ENCODE measurements at places on chromosomes 13 and 19.

GRCh38 chr13:27679396-27679795 lies 57.7 kb downstream of the POLR1D start:
- no peak for DNase-seq

DNA sequence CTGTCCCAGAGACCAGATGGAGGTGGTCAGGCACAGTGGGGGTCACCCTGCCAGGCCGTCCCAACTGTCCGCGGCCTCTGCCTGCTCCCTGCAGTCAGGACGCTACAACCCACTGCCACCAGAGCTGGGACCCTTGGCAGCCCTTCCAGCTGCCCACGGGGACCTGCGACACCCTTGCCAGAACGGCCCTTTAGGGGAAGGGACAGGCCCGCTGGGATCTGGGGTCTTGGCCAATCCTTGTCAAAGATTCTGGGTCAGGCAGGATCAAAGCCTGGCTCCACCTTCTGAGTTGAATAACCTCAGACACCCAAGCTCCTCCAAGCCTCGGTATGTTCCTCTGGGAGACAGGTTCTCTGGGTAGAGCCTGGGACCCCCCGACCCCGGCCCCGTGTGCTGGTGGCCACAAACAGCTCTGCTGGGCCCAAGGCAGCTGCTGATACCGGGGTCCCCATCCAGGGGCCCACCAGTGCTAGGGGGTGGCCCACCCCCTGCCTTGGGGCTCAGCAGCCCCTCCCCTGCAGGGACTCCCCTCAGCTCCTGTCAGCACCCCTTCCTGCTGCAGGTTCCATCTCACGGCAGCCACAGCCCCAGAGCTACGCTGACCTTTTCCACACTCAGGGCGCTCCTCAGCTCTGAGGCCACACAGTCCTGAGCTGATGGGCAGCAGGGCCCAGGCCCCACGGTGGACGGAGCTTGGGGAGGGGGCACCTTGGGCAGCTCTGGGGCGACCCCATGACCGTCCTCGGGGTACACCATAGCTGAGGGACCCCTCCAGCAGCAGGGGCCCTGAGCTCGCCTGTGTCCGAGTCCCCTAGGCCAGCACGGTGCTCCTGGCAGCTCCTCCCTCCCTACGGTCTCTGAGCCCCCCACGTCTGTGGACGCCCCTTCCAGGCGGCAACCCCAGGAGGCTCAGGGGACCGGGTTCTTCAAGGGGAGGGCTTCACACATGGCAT lies 18.4 kb downstream of the SBNO2 start:
- no peak for DNase-seq

DNA sequence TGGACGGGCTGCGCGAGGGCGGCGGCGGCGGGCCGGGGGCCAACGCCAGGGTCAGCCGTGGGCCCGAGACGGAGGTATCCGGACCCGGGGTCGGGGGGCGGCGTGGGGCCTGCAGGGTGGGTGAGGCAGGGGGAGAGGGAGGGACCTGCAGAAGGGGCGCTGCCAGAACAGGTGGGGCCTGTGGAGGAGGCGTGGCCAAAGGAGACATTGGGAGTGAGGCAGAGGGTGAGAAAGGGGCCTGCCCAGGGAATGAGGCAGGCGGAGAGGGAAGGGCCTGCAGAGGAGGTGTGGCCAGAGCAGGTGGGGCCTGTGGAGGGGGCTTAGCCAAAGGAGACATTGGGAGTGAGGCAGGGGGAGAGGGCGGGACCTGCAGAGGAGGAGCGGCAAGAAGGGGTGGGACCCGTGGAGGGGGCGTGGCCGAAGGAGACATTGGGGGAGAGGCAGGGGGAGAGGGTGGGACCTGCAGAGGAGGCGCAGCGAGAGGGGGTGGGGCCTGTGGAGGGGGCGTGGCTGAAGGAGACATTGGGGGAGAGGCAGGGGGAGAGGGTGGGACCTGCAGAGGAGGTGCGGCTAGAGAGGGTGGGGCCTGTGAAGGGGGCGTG lies 4.2 kb downstream of the PRR36 start:
- DNase-seq = no peak

DNA sequence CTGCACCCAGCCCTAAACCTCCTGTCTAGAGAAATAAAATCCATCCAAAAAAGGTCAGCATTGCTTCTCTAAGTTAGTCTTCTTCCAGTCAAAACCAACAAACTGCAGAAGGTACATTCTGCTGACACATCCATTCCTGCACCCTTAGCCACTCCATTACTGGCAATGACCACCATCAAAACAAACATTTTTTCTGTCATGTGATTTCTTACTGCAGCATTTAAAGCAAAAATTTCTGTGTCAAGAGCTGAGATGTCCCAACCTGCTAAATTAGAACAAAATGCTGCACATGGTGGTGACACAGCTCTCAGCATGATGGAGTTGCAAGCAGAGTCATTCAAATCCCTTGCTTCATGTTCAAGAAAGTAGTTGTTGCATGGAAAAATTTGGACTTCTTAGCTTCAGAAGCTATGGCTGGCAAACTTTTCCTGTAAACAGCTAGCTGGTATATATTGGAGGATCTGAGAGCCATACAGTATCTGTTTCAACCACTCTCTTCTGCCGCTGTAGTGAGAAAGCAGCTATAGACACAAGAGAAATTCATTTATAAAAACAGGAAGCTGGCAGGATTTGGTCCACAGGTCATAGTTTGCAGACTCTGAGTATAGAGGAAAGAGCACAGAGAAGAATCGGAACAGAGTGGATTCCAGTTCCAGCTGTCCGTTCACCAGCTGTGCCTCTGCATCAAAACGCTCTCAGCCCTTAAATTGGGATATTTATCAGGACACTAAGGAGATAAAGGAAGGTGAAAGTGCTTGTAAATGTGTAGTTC lies 17.4 kb downstream of the RUBCNL start:
- no peak for DNase-seq

GRCh38 chr19:17996826-17997316 lies 11.1 kb upstream of the ARRDC2 start:
- peak; percentile 71 for DNase-seq

GRCh38 chr13:20185366-20186056 lies 7.2 kb downstream of the GJB2 start:
- DNase-seq = no peak

GRCh38 chr13:43128504-43128961 lies 105.1 kb downstream of the DNAJC15 start:
- no peak for DNase-seq

GRCh38 chr13:77969299-77969698 lies 50.7 kb upstream of the EDNRB start:
- DNase-seq = no peak

- DNase-seq = no peak
Observed at GRCh38 chr19:29634002-29634401, 27.9 kb downstream of the POP4 start.

GRCh38 chr19:4510435-4511255 lies 7.6 kb downstream of the PLIN4 start:
- no peak for DNase-seq

- no peak for DNase-seq
Observed at GRCh38 chr13:90299238-90299637, 1048.2 kb upstream of the MIR17HG start.

- no peak for DNase-seq
Observed at GRCh38 chr19:53308339-53308811, 25.2 kb upstream of the ZNF845 start.

DNA sequence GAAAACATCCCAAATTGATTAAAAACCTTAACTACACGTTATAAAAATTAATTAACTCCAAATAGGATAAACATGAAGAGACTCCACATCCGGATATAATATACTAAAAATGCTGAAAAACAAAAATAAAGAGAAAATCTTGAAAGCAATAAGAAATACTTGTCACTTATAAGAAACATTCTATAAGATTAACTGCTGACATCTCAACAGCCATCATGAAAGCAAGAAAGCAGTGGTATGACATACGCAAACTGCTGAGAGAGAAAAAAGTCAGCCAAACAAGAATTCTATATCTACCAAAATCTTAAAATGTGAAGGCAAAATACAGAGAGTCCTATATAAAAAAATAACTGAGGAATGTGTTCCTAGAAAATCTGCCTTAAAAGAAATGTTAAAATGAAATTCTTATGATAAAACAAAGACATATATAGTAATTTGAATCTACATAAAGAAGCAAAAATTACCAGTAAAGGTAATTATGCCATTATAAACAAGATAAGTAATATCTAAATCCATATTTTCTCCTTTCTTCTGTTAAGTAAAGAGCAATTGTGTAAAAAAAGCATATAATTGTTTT lies 1851.1 kb downstream of the PCDH9 start:
- DNase-seq = no peak

GRCh38 chr13:48769107-48769704 lies 115.5 kb downstream of the CYSLTR2 start:
- DNase-seq = peak; percentile 94

DNA sequence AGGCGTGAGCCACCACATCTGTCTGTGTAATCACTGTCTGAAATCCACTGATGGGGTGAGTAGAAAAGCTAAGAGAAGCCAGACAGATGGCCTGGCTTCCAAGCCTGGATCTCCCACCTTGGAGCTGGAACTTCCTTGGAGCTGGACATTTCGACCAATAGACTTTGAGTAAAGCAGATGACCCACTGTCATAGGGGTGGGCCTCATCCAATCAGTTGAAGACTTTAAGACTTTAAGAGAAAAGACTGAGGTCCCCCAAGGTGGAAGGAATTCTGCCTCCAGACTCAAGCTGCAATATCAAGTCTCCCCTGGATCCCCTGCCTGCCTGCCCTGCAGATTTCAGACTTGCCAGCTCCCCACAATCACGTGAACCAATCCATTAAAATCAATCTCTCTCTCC lies 20.7 kb downstream of the VSTM1 start:
- no peak for DNase-seq

- DNase-seq = no peak
Observed at GRCh38 chr19:49920624-49921363, 8.2 kb upstream of the ATF5 start.

DNA sequence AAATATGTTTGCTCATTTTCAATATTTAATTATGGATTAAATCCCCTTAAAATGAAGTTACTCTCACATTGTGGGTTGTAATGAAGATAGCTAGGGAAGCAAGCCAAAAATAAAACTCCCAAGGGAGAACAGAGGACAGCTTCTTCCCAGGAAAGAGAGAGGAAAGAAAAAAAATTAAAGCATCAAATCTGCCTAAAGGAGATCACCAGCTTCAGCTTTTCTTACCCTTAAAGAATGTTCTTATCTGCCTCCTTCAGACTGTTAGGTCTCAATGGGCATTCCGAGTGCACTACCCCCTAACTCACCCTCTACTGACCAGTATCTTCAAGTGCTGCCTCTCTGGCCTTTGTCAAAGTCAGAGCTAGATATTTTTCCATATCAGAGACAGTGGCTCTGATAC lies 55.2 kb downstream of the XPO4 start:
- DNase-seq = no peak

DNA sequence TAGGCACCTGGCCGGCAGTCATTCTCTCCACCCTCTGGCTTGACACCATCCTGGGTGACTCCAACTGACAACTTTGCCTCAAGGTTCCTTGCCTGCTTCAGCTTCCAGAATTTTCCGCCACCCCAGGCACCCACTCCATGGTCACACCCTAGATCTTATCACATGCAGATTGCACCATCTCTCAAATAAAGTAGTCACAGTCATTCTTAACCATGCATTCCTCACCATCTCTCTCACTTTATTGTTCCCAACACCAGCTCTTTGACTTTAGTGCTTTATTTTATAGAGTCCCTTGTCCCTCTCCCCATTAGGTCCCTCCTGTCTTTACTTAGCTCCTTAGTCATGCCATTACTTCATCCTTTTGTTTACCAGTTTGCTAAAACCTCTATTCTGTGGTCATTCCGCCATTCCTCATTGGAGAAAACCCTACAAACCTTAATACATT lies 351.7 kb downstream of the SPRY2 start:
- DNase-seq = no peak

GRCh38 chr13:99178636-99179035 lies 22.0 kb upstream of the UBAC2 start:
- DNase-seq = peak; percentile 55

DNA sequence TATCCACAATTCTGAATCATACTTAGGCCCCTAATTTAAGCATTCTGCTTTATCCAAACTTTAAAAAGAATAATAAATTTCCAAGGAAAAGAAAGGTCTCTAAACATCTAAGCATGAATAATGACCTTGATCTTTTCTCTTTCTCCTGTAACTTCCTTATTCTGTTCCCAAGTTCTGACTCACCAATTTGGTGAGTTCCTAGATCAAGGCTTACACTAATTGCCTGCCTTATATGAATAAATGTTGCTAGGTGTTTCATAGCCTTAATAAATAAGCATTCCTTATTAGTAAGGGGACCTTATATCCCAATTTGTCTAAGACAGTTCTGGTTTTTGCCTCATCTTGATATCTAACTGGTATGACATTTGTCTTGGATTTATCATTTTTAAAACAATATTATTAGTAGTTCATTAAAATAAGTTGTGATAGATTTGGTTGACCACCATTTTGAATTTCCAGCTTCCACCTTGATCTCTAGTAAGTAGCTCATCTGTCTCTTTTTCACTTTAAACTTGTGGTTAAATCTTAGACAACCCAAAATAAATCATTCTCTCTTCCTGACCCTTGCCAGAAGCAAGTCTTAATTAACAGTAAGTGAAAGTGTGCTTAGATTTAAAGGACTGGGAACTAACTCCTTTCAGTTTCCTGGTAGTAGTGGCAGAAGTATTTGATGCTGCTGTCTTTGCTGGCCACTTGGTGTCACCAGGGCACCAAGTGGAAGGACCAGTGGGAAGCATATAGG lies 121.2 kb upstream of the MLNR start:
- DNase-seq = peak; percentile 73

DNA sequence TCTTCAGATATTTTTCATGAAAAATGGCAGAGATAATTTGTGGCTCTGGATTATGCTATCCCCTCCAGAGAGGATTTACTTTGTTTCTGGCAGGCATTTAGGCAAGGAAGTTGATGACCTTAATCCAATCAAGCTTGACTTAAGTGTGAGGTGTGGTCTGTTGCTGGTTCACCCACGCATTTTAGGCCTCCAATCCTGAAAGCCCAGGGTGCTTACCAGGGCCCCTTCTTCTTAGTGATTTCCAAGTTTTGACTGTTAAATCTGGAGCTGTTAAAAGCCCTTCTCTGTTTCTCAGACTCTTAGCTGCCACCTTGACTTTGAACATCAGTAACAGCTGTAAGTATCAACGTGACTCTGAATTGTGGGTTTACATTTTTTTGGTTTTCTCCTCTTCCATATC lies 161.8 kb downstream of the DNAJC15 start:
- DNase-seq = no peak
